ENCODE measurements at places on chromosomes 5 and 9. TPM values are rescaled to one million over a fixed set of nuclear protein-coding genes. Genes with fewer than 3 reads are reported as not detected.
A peak's percentile ranks its signal among the peaks of the same experiment; 100 is the strongest.

Gene FRMPD1
- not detected for total RNA-seq

Gene TAF1L
- total RNA-seq, result not detected

Gene MOB3B
- 7.6 TPM for total RNA-seq

Gene SPATA31A1
- total RNA-seq, result not detected

Gene CTXN3
- total RNA-seq, result not detected

Gene FST
- total RNA-seq, result 2.0 TPM

Gene MCC
- total RNA-seq, result 20.4 TPM

DNA sequence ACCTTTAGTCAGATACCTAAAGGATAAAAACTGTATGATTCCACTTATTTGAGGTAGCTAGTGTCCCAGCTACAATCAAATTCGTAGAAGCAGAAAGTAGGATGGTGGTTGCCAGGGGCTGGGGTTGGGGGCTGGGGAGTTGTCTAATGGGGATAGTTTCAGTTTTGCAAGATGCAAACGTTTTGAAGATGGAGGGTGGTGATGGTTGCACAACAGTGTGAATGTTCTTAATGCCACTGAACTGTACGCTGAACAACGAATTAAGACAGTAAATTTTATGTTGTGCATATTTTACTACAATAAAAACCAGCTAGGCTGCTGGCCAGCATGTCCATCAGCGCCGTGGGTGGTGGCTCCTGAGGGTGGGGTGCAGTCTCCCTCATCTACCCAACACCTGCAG lies 137.8 kb downstream of the GADD45G start:
- DNase-seq, result no peak

- no peak for DNase-seq
Measured at GRCh38 chr9:35736201-35736633, 3.8 kb downstream of the CREB3 start.

DNA sequence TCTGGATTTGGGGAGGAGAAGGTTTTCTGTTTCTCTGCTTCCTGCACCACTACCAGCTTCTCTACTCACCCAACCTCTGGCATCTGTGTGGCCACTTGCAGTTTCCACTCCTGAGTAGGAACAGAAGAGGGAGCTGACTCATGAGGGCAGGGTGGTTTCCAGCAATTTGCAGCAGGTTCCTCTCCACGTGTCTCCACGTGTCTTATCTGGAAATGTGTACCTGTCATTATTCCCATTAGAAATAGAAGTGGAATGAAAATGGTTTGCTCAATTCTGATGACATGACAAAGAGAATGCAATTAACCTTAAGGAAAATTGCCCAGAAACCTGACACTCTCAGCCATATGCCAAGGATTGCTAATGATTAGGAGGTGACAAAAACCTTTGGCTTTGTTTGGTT lies 33.0 kb downstream of the EGFLAM start:
- peak; percentile 62 for DNase-seq

GRCh38 chr5:29382780-29383179 lies 1810.7 kb upstream of the CDH6 start:
- DNase-seq, result no peak

DNA sequence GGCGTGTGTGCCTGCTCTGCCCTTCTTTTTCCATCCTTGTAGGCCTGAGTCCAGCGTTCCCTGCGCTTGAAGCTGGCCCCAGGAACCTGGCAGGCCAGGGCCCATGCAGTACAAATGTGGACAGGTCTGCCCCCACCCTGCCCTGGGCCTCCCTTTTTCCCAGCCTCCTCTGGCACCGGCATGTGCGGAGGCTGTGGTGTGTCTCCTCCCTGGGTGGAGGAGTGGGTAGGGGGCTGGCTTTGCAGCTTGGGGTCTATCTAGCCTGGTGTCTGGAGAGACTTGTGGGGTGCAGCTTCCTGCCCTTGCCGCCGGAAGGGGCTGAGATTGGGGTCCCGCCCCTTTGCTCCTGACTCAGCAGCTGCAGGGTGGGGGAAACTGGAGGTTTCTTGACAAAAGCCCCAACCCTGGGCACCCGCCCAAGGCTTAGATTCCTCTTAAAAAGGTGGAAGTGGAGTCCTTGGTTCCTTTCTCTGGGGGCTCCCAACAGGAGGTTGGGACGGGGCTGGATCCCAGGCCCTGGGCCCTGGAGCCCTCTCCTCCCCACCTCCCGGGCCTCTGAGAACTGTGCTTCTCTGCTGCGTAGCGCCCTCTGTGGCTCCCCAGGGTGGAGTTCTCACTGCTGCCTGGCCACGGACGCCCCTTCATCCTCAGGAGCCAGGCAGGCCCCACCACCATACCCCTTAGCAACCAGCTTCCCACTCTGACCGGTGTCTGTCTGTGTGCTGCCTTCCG lies 18.0 kb downstream of the RXRA start:
- DNase-seq, result no peak

DNA sequence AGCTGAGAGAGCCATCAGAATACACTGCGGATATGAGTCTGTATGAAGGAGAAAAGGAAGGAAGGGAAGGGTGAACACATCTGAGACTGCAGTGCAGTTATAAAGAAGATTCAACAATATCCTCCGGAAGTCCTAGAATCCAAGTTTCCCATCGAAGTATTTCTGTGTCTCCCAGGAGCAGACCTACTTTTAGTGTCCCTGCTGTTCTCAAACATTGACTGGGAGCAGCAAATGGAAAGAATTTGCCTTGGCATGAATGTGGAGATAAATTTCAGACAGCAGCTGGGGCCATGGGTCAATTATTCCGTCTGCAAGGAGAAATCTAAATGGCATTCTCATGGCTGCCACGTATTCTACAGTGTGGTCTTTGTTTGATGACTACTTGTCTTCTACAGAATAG lies 478.1 kb upstream of the SMC2 start:
- no peak for DNase-seq

- no peak for DNase-seq
Measured at GRCh38 chr9:91147079-91147708, 214.5 kb downstream of the AUH start.

DNA sequence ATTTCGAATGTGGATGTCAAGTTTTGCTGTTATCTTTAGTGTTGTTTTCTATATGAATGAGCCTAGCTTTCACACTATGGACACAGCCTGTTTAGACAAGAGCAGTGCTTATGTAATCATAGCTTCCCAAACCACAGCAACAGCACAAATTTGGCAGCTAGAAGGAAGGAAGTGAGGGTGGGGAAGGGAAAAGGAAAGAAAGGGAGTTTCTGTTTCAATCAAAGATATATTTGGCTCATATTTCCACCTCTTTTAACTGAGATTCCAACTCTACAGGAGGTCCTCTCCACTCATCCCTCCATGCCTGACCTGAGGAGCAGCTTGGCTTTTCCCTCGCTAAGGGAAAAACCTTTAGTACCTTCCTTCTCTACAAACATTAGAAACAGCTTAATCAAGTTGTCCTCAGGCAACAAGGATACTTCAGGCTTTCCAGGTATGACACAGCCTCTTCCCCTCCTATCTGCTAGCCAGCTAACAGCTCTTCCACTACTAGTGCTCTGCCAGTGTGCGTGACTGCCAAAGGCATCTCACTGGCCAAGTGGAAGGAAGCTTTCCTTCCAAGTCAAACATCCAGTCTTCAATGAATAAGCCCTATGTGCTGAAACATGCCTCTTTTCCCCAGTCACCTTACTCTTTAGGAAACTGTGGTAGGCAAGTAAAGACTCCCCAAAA lies 268.6 kb upstream of the PTGER4 start:
- DNase-seq, result no peak

- DNase-seq, result no peak
Measured at GRCh38 chr5:2193142-2193541, 310.4 kb upstream of the IRX4 start.

Measured in esophagus muscularis mucosa (tissue), 4 donors.